ENCODE measurements at places on chromosomes 2 and 18. TPM values are rescaled to one million over a fixed set of nuclear protein-coding genes. Genes with fewer than 3 reads are reported as not detected.

DNA sequence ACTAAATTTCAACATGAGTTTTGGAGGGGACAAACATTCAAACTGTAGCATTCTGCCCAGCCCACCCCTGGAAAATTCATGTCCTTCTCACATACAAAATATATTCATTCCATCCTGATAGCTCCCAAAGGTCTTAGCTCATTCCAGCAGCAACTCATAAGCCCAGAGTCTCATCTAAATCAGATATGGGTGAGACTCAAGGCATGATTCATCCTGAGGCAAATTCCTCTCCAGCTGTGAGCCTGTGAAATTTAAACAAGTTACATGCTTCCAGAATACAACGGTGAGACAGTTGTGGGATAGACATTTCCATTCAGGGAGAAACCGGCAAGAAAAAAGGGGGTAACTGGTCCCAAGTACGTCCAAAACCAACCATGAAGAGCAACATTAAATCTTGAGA lies 43.5 kb upstream of the FAHD2A start:
- peak; percentile 63 for DNase-seq

POTEC gene
- total RNA-seq: 0.98 TPM

TAF4B gene
- total RNA-seq: 2.7 TPM

DNA sequence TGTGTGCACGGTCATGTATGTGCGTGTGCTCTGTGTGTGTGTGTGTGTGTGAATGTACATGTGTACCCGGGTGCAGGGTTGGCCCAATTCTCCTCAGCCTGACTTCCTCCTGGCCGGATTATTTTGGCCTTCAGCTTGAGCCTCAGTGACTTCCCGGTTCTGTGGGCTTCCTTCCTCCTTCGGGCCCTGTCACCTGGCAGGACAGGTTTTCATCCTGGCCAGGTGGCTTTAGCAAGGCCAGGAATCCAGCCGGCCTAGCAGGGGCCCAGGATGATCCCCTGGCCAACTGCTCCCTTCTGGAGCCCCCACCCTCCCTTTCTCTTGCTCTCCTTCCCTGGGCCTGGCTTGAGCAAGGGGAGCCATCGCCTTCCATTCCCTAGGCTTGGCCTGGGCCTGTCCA lies 140.5 kb downstream of the INHBB start:
- DNase-seq: no peak

DNA sequence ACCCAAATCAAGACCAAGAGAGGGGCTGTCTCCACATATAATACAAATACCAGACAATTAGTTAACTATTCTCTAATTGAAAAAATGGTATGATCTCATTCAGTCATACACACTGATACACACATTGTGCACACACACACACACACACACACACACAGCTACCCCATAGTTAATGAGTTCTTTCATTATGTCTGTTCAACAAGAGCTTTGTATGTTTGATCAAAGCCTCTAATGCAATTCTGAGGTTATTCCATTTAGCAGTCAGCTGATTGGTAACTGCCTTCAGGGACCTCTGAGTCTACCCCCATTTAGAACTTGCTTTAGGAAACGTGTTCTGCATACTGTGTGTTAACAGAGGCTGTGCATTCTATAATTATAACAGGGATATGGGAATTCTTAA lies 741.4 kb upstream of the LRRTM4 start:
- DNase-seq: no peak

DNA sequence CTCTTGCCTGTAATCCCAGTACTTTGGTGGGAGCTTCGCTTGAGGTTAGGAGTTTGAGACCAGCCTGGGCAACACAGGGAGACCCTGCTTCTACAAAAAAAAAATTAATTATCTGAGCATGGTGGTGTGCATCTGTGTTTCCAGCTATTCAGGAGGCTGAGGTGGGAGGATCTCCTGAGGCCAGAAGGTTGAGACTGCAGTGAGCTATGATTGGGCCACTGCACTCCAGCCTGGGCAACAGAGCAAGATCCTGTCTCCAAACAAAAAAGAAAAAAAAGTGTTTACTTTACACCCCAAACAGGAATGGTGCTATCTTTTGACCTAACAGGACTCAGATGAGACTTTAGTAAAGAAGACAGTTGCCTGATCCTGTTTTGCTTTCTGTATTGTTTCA lies 35.6 kb downstream of the MAL start:
- no peak for DNase-seq

DNA sequence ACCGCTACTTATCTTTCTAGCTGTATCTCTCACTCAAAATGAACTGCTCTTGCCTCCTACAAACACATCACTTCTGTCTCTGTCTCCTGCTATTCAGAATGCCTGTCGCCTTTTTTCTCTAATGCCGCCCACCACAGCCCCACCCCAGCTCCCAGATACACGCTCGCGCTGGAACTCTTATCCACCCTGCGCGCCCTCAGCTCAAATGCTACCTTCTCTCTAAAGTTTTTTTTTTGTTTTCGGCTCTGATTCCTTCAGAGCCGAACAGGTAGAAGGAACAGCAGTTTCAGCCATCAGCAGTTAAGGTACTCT lies 3.9 kb upstream of the SOS1 start:
- DNase-seq: no peak

Data from A172 (cell line).